Testis (tissue), 5 donors: ENCODE measurements at places on chromosomes 7 and 10. TPM values are rescaled to one million over a fixed set of nuclear protein-coding genes. Genes with fewer than 3 reads are reported as not detected.

The KNDC1 gene
- polyA plus RNA-seq = 4.2 TPM

The NODAL gene
- polyA plus RNA-seq = 5.2 TPM

The PSD gene
- 17.7 TPM for polyA plus RNA-seq

The TACR2 gene
- 0.91 TPM for polyA plus RNA-seq

The OR2A5 gene
- polyA plus RNA-seq = not detected

The AQP1 gene
- 55.8 TPM for polyA plus RNA-seq

The CPA5 gene
- polyA plus RNA-seq = 59.4 TPM

The MLXIPL gene
- polyA plus RNA-seq = 34.2 TPM

The TMEM196 gene
- not detected for polyA plus RNA-seq

The TUBAL3 gene
- polyA plus RNA-seq = 5.3 TPM

The APBB1IP gene
- 3.0 TPM for polyA plus RNA-seq

The ZNF273 gene
- polyA plus RNA-seq = 10.6 TPM

The TBL2 gene
- polyA plus RNA-seq = 579 TPM

The SLC26A3 gene
- 1.3 TPM for polyA plus RNA-seq

The ENTPD1 gene
- 12.7 TPM for polyA plus RNA-seq

The CCDC172 gene
- 6.7 TPM for polyA plus RNA-seq

The ZMYND11 gene
- 55.8 TPM for polyA plus RNA-seq

The PTEN gene
- 96.8 TPM for polyA plus RNA-seq

The TCF7L2 gene
- polyA plus RNA-seq = 18.5 TPM

The EPO gene
- polyA plus RNA-seq = 0.65 TPM

The RBM17 gene
- polyA plus RNA-seq = 145 TPM
